RPMI7951 (cell line): ENCODE measurements at places on chromosomes 2 and 18. TPM values are rescaled to one million over a fixed set of nuclear protein-coding genes. Genes with fewer than 3 reads are reported as not detected.

GRCh38 chr2:68344031-68344430 lies 21.1 kb upstream of the PLEK start:
- peak; percentile 44 for DNase-seq

- peak; percentile 74 for DNase-seq
Observed at GRCh38 chr2:37982147-37982582, 57.1 kb downstream of the RMDN2 start.

DNA sequence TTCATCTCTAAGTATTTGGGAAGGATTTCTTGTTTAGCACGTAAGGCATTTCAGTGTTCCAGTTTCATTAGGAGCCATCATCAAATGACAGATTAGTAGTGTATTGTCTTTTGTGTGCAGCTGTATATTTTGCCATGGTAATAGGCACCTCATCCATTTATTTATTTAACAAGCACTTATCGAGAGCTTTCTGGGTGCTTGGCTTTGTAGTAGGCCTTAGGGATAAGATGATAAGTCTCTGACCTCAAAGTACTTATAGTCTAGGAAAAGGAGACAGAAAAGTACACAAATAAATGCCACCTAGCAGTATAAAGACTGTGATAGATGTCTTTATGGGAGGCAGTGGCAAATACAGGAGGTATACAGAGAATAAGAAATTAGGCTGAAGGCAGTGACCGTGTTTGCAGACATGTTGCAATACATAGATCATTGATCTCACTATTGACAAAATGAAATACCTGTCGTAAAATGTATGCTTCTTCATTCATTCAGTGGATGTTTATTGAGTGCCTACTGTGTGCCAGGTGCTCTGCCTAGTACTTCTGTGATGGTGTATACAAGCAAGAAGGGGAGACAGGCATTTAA lies 265.9 kb downstream of the SETBP1 start:
- no peak for DNase-seq

MBOAT2 gene
- 33.9 and 41.1 TPM in 2 replicates for total RNA-seq

GRCh38 chr18:10042492-10042891 lies 128.7 kb downstream of the VAPA start:
- DNase-seq = no peak

DNA sequence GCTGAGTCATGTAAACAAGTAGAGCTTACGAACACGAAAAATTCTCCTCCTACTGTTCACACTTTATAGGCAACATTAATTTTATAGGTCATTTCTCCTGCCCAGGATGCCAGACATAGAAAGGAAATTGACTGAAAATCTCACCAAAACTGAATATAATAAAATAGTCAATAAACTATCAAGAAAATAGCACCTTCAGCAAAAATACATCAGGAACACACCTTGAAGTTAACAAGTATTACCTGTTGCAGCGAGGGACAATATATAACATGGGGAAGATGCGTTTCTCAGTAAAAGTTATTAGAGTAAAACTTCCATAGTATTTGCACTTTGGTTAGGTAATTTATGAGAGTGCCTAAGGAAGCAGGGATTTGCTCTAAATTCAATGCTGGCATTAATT lies 344.6 kb downstream of the KCNJ3 start:
- no peak for DNase-seq

GRCh38 chr2:139000131-139000785 lies 220.1 kb upstream of the NXPH2 start:
- no peak for DNase-seq

- peak; percentile 52 for DNase-seq
Observed at GRCh38 chr2:177246000-177246399, 18.5 kb downstream of the NFE2L2 start.

GRCh38 chr18:4384932-4385331 lies 70.2 kb downstream of the DLGAP1 start:
- no peak for DNase-seq

GRCh38 chr18:72630991-72631390 lies 86.8 kb upstream of the CBLN2 start:
- no peak for DNase-seq

DNA sequence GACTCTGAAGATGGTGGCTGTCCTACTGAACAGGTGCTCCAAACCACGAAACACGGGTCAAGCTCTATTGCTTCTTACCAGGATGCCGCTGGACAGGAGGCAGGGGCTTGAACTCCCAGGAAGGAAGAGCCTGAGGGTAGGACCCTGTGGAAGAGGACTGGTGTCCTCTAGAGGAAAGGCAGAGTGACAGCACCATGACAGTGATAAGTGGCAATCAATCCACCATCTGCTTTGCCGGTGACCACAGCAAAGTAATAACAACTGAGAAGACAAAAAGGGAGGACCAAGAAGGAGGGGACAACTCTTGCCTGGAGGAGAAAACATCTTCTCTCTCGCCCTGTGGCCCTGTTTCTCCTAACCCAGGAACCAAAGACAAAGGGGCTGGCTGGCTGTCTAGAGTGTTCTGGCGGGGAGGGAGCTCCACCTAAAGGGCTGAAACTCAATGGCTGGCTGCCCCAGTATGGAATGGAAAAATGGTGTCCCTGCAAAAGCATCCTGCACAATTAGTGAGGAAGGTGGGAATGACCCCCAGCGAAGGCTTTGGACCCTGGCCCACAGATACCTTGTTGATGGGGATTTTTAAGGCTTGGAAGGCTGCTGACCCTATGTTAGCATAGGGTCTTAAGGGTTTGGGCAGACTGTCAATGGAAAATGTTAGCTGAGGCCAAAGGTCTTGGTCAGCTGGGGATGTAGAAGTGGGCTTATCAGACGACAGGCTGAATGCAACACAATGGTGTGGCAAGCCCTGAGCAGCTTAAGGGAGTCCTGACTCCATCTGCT lies 35.4 kb downstream of the PROC start:
- peak; percentile 26 for DNase-seq

- no peak for DNase-seq
Observed at GRCh38 chr2:176130957-176131847, 1.7 kb downstream of the HOXD8 start.

DNA sequence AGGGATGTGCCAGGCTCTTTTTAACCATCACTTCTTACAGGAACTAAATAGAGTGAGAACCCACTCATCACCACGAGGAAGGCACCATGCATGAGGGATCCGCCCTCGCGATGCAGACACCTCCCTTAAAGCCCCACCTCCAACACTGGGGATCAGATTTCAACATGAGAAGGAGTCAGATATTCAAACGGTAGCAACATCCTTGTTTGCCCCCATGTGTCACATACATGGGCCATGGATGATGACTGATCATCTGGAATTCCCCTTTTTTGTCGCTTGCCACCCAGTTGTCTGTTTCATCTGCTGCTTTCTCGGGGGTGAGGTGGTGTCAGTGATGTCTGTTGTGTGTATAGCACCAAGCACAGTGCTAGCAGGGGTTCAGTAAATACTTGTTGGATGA lies 57.9 kb downstream of the NCK2 start:
- peak; percentile 39 for DNase-seq

IHH gene
- total RNA-seq = not detected in 2 replicates
